ENCODE measurements at places on chromosomes 5 and 9.
A peak's percentile ranks its signal among the peaks of the same experiment; 100 is the strongest.

DNA sequence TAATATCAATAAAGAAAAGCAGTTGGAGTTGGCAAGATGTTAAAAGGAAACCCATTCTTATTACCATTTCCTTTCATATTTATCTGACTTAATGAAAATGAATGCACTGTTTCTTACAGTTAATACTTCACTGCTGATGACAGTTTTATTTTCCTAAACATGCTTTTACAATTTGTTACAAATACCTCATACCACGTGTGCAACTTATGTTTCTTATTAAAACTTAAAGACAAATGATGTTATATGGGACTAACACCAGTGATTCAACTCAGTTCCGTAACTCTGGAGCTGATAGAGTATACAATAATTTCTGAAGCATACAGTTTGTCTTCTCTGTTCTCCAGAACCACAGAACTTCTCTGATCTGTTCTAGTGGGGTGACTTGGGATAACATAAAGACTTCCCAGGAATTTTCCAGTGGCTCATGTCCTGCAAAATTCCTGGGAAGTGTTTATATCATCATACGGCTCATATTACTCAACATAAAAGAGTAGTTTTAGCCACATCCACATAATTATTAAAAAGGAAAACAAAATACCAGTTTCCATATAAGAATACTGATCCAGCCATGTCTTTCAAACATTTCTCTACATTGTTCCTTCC is 1259.0 kb upstream of the C9orf72 start:
- no peak for DNase-seq

- DNase-seq, result no peak
Observed at GRCh38 chr5:143536364-143536763, 132.9 kb upstream of the NR3C1 start.

- peak; percentile 47 for DNase-seq
Observed at GRCh38 chr9:8857068-8857925, 1057.7 kb upstream of the DMAC1 start.

DNA sequence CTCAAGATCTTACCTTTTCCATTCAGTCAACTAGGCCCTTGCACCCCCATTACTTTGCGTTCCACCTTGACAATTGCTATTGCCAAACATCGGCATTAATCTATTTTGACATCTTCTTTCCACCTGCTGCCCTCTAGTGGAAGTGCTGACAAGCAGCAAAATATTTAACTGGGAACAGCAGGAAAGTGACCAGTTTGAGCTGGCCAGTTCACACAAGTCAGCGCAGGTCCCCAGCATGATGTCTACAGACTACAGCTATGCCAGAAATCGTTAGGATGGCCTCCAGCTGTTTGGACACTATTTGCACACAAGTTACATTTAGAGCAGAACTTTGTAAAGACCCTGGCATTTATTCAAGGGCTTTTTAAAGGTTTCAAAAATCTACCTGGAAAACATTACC is 160.1 kb downstream of the GHR start:
- DNase-seq, result peak; percentile 46

GRCh38 chr9:70533492-70533891 is 119.0 kb upstream of the KLF9 start:
- no peak for DNase-seq

GRCh38 chr9:97502222-97502983 is 937 bp downstream of the TMOD1 start:
- DNase-seq, result peak; percentile 21

DNA sequence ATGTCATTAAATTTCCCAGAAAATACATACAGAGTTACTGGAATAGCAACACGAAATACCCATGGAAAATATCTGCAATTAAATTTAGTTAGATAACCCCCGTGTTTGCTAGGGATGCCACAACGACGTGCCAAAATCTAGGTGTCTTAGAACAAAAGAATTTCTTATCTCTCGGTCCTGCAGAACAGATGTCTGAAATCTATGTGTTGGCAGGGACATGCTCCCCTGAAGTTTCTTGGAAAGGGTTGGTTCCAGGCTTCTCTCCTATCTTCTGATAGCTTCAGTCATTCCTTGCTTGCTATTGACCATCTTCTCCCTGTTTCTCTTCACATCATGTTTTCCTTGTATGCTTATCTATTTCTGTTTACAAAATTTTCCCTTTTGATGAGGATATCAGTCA is 1067.0 kb downstream of the CDH18 start:
- DNase-seq, result no peak

DNA sequence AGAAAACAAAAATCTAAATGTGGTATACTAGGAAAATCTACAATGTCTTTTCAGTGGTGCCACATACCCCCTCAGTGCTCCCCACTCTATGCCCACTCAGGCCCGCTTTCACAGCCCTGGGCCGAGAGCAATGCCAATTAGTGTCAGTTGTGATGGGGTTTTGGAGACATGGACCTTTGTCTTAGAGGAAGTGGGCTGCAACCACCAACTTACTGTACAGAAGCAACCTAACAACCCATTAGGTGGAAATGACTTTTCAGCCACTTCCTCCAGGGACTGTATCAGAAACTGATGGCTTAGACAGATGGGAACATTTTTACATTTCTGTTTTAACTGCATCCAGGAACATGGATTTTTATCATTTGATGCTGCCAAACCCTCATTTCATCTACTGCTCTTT is 268.0 kb downstream of the BNC2 start:
- no peak for DNase-seq

GRCh38 chr9:35293376-35293964 is 131.7 kb downstream of the UNC13B start:
- peak; percentile 14 for DNase-seq
